Substantia nigra (tissue), 51 donors: ENCODE measurements at places on chromosomes 5 and 9.

DNA sequence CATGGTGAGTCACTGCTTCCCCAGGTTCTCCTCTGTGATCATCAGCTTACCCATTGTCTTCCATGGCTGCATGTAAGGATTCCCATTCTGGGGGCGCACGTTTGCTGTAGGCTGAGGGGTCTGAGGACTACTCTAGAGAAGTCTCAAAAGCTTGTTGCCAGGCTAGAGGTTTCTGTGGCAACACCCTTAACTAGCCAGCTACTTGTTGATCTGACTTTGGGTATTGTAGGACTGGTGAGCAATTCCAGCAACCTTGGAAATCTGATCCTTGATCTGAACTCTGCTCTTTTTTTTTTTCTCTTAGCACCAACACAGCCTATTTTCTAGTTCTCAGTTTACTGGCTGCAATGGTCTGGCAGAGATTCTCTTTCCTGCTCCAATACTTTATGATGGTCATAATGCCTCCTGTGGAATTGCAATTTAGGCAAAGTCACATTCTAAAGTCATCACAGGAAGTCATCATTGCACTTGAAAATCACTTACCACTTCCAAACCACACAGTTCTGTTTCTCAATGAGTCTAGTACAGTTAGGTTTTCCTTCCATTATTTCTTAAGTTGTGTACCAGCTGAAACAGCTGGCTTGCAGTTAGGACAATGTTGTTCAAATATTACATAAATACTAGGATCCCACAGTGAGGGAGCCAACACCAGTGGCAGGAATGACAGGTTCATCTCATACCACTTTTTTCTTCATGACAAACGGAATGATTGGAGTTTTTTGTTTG is 110.3 kb downstream of the SLC12A2 start:
- DNase-seq: no peak

DNA sequence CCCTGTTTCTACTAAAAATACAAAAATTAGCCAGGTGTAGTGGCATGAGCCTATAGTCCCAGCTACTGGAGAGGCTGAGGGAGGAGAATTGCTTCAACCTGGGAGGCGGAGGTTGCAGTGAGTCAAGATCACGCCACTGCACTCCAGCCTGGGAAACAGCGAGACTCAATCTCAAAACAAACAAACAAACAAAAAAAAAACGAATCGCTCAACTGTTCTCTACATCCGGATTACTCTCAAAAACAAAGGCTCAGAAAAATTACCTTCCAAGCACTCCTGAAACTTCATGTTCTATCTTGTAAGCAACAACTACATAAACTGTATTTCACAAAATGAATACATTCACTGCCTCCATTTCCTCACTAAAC is 14.0 kb downstream of the UBAP2 start:
- no peak for DNase-seq

GRCh38 chr5:147055089-147055826 is 176.7 kb upstream of the PPP2R2B start:
- no peak for DNase-seq

- no peak for DNase-seq
These were observed 5.2 kb downstream of the CCDC152 start for GRCh38 chr5:42761791-42762190.

DNA sequence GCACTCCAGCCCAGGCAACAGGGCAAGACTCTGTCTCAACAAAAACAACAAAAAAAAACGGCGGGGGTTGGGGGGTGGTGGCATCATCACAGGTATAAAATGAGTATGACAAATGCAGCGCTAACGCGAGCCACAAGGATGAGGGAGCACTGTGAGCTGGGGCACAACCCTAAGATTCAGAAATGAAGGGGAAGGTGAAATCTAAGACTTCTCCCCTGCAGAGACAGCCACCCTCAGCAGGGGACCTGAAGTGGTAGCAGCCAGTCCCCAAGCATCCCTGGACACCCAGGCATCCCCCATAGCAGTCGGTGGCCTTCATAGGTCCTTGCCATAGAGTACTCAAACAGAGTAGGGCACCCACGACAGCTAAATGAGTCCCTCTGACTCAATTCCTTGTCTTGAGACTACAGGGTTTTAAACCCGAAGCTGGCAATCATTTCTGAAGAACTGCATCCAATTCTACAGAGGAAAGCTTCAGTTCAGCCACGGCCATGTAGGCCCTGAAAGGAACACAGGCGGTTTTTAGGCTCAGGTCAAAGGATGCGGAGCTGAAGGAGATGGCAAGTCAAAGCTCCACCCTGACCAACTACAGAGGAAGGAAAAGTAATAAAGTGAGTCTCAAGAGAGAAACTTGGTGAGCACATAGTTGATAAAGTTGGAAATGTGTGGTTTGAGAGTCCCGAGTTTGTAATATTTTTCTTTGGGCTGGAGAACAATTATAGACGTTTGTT is 50.3 kb downstream of the MYO10 start:
- no peak for DNase-seq

- peak; percentile 25 for DNase-seq
These were observed 1.8 kb upstream of the SELENOP start for GRCh38 chr5:42813533-42813932.

GRCh38 chr5:15388866-15389265 is 111.1 kb upstream of the FBXL7 start:
- DNase-seq: no peak

DNA sequence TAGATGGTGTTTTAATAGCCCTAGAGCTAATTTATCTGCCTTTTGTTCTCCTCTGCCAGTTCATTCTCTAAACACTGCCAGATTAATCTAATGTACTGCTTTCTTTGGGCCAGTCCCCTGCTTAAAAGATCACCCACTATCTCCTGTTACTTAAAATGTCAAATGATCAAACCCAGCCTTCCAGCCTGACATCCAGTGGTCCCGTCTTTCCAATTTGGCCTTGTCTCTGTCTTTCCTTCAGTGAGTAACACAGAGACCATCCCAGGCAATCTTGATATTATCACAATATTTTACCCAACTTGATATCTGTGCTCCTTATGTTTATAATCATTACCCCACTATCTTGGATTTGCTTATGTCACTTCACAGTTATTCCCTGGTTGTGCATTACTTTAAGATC is 12.0 kb downstream of the PRR16 start:
- no peak for DNase-seq

- DNase-seq: no peak
These were observed 100.2 kb downstream of the DAPK1 start for GRCh38 chr9:87597710-87598443.

DNA sequence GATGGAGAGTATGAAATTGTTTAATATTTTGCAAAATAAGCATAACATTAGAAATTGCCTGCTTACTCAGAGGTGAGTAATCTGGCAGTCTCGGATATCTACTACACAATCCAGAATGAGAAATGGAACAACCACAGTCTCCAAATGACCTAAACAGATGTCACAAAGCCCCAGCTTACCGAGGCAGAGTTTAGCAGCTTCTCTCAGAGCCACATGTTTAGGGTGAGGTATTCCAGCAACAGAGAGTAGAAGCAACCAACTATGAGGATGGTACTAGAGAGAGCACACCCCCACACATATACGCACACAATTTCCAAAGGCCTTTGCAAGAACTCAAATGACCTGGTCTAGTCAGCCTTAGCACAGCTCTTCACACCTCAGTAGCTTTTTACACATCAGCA is 122.7 kb upstream of the LPAR1 start:
- DNase-seq: no peak

DNA sequence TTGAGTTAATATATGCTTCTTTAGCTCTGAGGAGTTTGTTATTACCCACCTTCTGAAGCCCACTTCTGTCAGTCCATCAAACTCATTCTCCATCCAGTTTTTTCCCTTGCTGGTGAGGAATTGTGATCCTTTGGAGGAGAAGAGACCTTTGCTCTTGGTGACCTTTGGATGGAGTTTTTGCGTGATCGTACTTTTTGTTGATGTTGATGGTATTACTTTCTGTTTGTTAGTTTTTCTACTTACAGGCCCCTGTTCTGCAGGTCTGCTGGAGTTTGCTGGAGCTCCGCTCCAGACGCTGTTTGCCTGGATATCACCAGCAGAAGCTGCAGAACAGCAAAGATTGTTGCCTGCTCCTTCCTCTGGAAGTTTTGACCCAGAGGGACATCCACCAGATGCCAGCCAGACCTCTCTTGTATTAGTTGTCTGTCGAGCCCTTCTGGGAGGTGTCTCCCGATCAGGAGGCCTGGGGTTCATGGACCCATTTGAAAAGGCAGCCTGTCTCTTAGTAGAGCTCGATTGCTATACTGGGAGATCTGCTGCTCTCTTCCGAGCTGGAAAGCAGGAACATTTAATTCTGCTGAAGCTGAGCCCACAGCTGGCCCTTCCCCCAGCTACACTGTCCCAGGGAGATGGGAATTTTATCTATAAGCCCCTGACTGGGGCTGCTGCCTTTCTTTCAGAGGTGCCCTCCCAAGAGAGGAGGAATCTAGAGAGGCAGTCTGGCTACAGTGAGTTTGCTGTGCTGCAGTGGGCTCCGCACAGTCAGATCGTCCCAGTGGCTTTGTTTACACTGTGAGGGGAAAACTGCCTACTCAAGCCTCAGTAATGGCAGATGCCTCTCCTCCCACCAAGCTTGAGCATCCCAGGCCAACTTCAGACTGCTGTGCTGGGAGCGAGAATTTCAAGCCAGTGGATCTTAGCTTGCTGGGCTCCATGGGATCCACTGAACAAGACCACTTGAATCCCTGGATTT is 445.5 kb downstream of the MAN2A1 start:
- no peak for DNase-seq

- no peak for DNase-seq
These were observed 50.9 kb upstream of the DMRTA1 start for GRCh38 chr9:22395687-22396141.

DNA sequence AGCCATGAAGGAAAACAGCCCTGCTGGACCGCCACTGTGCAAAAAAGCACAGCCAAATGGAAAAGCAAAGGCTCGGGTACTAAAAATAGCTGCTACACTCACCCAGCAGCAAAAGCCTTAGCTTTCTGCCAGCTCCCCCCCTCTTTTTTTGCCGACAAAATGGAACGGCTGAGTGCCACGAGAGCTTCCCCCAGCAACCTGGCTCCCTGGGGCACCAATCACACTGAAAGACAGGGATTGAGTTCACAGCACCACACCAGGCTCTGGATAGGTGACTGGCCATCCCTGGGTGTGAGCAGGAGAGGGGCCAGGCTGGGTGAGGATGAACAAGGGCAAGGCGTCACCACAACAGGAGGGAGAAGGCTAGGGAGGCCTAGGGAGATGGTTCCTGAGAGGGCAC is 66.7 kb downstream of the SIL1 start:
- peak; percentile 52 for DNase-seq

- no peak for DNase-seq
These were observed 2.1 kb upstream of the ALDH1B1 start for GRCh38 chr9:38390442-38390841.

- no peak for DNase-seq
These were observed 36.6 kb upstream of the RAPGEF1 start for GRCh38 chr9:131776473-131776872.

DNA sequence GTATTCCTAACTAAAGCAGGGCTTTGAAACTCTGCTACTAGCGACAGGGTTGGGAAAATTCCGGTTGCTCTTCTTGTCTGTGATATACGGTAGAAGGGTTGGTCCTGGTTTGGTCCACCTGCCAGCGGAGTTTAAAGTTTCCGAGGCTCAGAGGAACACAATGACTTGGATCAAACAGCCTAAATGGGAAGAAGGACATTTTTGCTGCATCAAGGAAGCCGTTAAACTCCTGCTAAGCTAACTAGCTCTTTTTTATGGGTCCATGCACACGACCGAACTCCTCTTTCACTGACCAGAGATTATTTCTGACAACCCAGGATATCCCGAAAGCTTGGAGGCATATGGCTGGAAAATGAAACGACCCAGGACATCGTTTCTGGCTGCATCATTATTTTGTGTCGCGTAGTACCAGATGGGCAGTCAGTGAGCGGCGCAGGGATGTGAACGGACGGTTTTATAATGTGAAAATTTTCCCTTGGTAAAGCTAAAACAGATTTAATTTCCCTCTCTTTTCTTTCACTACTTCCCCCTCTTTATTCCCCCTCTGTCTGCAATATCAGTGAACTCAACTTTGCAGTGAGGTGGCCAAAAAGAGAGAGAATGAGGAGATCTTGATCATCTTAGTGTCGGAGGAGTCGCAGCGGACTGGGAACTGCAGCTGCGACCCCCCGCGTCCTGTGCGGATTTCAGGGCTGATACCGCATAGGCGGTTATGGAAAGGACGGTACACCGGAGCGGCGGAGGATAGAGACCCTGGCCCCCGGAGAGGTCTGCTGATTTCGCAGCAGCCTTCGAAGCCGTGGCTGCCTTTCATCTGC is at the start of gene LURAP1L:
LURAP1L (plus strand) TSS at position 160 of the 818 bp plus-strand sequence. CDS start 696 bp downstream, outside the sequence.
- DNase-seq: peak; percentile 41

GRCh38 chr9:27499451-27499850 is 24.6 kb upstream of the IFNK start:
- DNase-seq: no peak

GRCh38 chr5:34608368-34608767 is 47.8 kb upstream of the RAI14 start:
- DNase-seq: no peak

GRCh38 chr9:129888293-129889121 is 53.2 kb downstream of the USP20 start:
- DNase-seq: no peak

DNA sequence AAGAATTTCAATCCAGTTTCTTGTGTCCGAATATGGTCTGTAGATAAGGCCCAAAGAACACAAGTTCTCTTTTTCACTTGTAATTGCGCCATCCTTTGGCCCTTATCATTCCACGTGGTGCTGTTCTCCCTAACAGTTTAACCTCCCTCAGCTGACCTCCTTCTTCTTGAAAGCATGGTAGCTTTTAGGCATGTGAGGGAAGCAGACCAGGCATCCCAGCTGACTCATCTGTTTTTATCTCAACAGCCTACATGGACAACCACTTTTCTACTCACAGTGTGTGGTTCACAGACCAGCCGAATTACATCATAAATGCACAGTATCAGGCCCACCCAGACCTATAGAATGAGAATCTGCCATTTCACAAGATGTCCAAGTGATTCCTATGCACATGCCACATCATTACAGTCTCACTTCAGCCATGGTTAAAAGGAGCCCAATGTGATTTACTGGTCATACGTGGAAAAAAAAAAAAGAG is 26.9 kb upstream of the PLIN2 start:
- no peak for DNase-seq

DNA sequence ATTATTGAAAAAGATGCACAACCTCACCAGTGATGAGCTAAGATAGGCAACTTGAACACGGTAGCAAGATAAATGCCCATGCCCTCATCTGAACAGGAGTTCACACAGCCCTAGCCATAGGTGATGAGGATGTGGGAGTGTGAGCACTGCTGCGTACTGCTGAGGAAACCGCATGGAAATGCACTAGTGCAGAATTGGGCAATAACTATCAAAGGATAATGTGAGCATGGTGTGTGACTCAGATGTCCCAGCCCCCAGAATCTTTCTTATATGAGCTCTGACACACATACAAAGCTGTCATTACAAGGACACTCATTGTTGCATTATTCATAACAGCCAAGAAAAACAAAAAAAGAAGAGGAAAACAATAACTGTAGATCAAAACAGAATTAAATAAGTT is 521.2 kb downstream of the IRX1 start:
- DNase-seq: no peak
